ENCODE measurements at places on chromosomes 4 and X.

GRCh38 chr4:40322811-40323210 lies 12.3 kb upstream of the CHRNA9 start:
- DNase-seq: no peak

GRCh38 chrX:130385520-130385919 lies at the start of gene GPR119:
GPR119 (minus strand) TSS chrX:130385674; CDS start chrX:130385447, 227 bp downstream.
- DNase-seq: no peak

DNA sequence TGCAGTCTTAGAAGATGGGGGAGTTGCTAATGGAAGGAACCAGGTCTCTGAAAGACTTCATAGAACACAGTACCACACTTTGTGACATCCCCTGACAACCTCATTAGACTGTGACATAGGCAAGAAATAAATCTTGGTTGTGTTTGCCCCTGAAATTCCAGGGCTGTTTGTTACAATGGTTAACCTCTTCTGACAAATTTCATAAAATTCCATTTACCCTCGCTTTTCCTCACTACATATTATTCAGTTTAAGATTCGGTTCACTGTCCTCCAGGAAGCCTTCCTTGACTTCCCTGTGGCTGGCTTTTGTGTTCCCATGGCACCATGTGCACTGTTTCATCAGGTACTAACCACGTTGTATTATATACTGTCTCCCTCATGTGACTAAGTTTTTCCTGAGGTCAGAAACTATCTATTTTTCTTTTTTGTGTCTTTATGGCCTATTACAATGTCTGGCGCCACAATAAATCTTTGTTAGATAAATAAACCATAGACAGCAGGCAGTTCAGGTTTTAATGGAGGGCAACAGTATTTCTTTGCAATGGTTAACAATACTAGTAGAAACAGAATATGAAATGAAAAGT lies 54.2 kb downstream of the ATXN3L start:
- DNase-seq: no peak

- no peak for DNase-seq
These were observed 35.9 kb downstream of the GAK start for GRCh38 chr4:896216-896615.

DNA sequence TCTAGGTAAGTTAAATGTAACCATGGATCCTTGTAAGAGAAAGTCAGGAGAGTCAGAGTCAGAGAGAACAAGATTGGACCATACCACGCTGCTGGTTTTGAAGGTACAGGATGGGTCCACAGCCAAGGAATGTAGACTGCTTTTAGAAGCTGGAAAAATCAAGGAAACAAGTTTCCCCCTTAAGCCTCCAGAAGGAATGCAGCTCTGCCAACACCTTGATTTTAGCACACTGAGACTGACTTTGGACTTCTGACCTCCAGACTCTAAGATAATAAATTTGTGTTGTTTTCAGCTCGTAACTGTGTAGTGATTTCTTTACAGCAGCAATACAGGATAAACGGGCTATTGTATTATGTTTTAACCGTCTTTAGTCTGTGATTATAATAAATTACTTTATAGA lies 108.0 kb upstream of the USP38 start:
- no peak for DNase-seq

GRCh38 chr4:23614284-23614892 lies 275.5 kb downstream of the PPARGC1A start:
- no peak for DNase-seq

GRCh38 chrX:107571296-107571998 lies 56.9 kb upstream of the PRPS1 start:
- DNase-seq: no peak

GRCh38 chrX:28016823-28017222 lies 35.6 kb upstream of the DCAF8L1 start:
- no peak for DNase-seq

GRCh38 chr4:111027526-111027925 lies 404.6 kb upstream of the PITX2 start:
- DNase-seq: no peak

- DNase-seq: no peak
These were observed 50.1 kb upstream of the ACSL4 start for GRCh38 chrX:109782994-109783700.
